ENCODE measurements at places on chromosomes 1 and 21.

GRCh38 chr1:145988773-145989172, 7.6 kb downstream of the TXNIP start:
- DNase-seq: no peak

DNA sequence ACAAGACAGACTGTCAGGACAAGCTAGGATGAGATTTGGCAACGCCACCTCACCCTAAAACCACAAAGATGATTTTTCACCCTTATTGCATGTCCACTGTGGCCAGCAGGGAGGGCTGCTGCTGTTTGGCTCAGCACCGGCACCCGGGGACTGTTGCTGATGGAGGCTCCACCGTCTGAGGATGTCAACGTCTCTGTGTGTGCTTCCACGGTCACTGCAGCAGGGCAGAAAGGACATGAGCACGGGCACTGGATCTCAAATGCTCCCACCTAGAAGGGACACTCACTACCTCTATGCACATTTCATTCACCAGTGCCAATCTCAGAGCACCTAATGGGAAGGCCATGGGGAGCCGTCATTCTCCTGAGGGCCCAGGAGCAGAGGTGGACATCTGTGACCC, 599.6 kb downstream of the PTPRU start:
- no peak for DNase-seq

- DNase-seq: peak; percentile 67
These were observed at the start of gene TDRD5 for GRCh38 chr1:179591592-179592580. Gene TDRD5 (plus strand): TSS chr1:179591832. CDS start chr1:179592616, 784 bp downstream.

DNA sequence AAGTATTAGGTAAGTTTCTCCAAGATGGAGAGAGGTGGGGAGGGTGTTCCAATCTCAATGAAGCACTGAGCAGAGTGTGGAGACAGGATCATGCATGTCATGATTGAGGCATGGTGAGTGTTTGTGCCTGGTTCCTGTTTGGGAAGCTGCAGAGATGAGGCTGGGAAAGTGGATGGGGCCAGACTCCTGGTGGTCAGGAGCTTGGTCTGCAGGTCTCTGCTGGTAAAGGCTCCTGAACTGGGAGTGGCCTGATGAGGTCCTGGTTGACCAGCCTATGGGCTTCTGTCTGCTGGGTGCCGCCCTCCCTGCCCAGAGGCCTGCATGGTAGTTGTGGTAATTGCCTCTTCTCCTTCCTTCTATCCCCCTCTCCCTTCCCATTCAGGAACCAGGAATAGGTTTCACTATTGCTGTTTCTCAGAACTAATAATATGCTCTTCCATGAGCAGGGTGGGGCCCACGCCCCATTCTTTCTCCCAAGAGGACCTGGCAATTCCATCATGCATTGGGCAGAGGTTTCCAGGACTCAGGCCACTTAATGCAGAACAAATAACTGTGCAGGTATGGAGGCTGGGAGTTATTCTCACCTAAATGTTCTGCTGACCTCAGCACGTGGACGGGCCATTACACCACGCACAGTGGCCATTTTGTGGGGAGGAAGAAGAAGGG, 24.5 kb downstream of the PROK1 start:
- no peak for DNase-seq

- no peak for DNase-seq
These were observed 20.3 kb downstream of the FASLG start for GRCh38 chr1:172679000-172679772.

GRCh38 chr1:28086651-28087050, 1.8 kb downstream of the EYA3 start:
- no peak for DNase-seq

GRCh38 chr1:53132176-53132575, 10.3 kb downstream of the SLC1A7 start:
- no peak for DNase-seq

GRCh38 chr1:240586006-240586405, 25.9 kb downstream of the GREM2 start:
- no peak for DNase-seq

- peak; percentile 92 for DNase-seq
These were observed 668 bp downstream of the CBR3 start for GRCh38 chr21:36135391-36136102.

DNA sequence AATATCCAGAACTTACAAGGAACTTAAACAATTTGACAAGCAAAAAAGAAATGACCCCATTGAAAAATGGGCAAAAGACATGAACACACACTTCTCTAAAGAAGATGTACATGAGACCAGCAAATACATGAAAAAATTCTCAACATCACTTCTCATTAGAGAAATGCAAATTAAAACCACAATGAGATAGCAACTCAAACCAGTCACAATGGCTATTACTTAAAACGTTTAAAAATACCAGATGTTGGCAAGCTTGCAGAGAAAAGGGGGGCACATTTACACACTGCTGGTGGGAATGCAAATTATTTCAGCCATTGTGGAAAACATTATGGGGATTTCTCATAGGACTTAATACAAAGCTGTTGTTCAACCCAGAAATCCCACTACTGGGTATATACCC, 1634.0 kb downstream of the NCAM2 start:
- DNase-seq: no peak

DNA sequence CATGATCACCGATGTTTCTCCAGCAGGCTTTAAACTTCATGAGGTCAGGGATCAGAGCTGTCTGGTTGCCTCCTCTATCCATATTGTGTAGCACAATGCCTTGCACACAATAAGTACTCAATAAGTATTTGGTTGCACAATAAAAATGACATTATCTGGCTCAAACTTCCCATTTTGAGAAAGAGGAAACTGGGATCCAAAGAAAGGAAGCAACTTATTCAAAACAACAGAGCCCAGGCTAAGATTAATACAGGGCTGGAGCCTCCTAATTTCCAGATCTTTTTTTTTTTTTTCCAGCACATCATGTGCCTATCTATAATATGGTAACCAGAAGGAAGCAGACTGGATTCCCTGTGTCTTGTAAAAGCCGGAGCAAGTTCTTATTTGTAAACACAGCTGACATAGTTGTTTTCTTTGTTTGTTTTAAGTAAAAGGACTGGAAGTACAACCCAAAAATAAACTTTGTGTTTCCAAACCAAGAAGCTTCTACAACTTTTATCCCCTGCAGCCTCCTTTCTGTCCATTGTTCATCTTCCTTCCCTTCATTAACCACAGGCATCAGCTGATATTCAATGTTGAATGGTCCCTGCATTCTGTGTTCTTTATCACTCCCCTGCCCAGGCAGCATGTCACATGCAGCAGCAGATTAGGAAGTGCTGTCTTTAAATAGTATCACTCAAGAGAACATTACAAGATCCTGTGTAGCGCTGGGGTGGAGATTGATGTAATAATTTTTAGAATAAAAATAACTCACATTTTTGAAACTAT, 71.2 kb upstream of the HOOK1 start:
- no peak for DNase-seq

DNA sequence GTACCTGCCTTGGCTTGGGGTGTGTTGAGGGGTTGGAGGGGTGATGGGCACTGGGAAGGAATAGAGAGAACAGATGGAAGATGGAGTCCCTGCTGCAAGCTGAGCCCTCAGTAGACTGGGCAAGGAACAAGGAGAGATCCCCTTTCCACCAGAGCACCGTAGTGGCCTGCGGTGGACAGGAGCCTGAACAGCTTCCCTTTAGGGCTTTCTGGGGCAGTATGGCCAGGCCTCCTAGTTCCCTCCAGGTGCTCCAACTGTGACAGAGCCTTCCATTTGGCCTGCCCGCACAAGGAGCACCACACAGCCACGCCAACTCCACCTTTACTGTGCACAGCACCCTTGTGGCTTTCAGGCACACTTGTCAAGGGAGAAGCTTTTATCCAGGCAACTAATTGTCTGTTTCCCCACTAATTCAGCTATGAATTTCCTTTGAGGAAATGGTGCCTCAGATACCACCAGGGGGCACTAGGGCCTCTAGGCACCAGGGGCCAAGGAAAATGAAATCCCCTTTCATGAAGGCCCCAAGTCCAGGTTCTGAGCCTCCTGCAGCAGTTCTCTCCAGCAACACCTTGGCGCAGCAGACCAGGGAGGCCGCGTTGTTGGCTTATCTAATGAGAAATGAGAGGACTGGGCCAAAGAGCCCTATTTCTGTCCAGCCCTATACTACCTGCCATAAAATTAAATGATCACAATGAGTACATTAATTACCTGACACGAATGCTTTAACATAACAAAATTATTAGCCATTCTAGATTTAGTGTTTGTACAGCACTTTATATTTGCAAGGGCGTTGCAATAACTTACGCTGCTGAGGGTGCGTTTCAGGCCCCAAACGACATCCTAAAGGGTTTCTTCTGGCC, 23.1 kb upstream of the ERI3 start:
- DNase-seq: peak; percentile 79

DNA sequence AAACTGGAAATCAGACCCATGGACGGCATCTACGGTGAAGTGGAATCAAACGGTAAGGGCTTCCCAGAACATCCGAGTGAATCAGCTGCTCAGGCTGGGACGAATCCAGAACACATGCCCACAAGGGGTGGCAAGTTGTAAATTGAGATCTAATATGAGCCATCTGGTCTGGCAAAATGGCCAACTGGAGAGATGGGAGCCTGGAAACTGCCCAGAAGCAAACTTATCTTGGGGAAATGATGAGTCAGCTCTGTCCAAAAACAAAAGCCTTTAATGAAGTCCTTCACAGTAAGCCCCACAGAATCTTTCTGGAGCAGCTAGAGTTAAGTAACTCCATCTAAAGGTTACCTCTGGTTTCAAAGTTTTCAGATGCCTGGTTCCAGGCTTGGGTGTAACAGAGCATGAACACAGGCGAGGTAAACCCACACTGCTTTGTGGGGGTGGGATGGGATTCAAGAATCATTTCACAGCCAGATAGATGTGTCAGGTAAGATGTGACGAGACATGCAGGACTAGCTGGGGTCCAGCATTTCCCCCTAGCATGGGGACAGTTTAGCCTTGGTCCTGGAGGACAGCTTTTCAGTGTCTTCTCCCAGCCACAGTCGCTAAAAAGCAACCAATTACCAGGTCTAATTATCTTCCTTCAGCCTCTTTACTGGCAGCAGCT, 10.5 kb upstream of the SRP9 start:
- peak; percentile 81 for DNase-seq

DNA sequence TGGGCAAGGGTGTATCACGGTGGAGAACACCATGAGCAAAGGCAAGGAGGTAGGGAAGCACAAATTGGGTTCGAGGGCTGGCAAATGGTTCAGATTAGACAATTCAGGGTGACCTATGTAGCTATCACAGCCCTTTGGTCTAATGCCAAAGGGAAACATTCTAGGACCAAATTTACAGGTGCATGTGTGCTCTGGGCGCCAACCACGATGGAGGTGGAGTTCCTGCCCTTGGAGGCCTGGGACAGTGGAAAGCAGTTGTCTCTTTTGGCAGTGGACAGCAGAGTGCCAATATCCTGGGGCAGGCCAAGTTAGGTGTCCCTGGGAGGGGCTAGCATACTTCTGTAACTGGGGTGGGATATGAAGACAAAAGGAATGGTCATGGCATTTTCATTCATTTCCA, 40.1 kb downstream of the IGFN1 start:
- DNase-seq: no peak

- DNase-seq: no peak
These were observed 27.5 kb upstream of the VPS26C start for GRCh38 chr21:37294679-37295078.

Measured in NCI-H69 (cell line).